Stimulated activated CD4-positive, alpha-beta T cell treated with anti-CD3 and anti-CD28 coated beads, Interleukin-15, amount 100 ng/mL, for 1 hour (primary cell): ENCODE measurements at places on chromosomes 1 and 21.

- DNase-seq, result no peak
These were observed 587.5 kb upstream of the ADGRL2 start for GRCh38 chr1:81213279-81213678.

DNA sequence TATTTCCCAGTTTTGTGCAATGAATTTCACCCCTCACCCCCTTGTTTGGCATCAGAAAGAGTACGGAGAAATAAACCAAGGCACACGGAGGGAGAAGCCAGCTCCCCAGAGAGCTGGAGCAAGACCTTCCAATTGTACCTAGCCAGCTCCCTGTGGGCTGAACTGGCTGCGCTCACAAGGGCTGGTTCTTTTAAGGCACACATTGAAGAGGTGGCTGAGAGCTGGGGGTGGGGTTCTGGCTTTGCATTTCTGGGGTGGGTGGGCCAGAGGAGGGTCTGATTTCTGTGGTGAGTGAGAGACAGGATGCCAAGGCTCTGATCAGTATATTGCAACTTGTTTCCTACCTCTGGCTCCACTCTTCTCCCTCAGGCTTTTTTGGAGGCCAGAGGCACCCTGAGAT lies 39.5 kb upstream of the NFASC start:
- DNase-seq, result no peak

- no peak for DNase-seq
These were observed 28.5 kb upstream of the HYI start for GRCh38 chr1:43482215-43482614.

- DNase-seq, result no peak
These were observed 72.6 kb upstream of the TRABD2B start for GRCh38 chr1:48069662-48070395.

- no peak for DNase-seq
These were observed 160.2 kb upstream of the IRF2BP2 start for GRCh38 chr1:234769986-234770795.

GRCh38 chr1:75010547-75010946 lies 123.6 kb upstream of the LHX8 start:
- DNase-seq, result no peak

DNA sequence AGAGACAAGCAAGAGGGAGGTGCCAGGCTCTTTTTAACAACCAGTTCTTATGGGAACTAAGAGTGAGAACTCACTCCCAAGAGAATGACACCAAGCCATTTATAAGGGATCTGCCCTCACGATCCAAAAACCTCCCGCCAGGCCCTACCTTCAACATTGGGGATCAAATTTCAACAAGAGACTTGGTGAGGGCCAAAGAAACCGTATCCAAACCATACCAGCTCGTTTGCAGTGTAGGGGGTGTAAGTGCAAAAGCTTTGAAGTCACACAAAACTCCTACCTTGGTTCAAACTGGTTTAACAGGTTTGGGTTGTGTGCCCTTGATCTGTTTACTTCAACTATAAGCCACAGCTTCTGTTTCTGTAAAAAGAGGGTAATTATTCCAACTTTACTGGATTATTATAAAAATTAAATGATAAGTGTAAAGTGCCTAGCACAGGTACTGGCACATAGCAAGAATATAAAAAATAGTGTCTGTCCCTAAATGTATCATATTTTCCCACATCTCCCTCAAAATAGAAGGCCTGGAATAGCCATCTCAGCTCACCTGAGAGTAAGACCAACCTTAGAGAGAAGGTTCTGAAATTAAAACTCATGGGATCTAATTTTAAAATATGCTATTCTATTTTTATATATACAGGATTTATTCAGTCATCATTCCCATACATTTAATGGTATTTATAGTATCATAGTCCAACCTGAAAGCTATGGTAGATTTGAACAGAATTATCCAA lies 7.0 kb upstream of the USP25 start:
- no peak for DNase-seq

GRCh38 chr1:155485945-155486344 lies 76.7 kb downstream of the ASH1L start:
- no peak for DNase-seq

DNA sequence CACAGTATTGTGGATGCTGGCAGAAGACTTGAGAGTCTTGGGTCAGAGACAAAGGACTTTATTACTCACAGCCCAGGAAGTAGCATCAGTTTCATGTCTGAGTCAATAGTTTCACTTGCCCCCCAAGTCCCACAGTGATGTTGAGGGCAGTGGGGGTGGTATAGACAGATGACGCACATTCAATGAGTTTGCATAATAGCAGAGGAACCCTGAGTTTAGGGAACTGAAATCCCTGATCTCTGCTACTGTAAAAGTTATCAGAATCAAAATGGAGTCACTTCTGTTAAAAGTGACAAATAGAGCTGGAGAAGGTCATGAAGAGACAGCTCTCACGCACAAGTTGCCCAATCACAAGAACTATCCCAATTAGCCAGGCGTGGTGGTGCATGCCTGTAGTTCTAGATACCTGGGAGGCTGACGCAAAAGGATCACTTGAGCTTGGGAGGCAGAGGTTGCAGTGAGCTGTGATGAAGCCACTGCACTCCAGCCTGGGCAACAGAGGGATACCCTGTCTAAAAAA lies 11.5 kb upstream of the HCRTR1 start:
- DNase-seq, result no peak

DNA sequence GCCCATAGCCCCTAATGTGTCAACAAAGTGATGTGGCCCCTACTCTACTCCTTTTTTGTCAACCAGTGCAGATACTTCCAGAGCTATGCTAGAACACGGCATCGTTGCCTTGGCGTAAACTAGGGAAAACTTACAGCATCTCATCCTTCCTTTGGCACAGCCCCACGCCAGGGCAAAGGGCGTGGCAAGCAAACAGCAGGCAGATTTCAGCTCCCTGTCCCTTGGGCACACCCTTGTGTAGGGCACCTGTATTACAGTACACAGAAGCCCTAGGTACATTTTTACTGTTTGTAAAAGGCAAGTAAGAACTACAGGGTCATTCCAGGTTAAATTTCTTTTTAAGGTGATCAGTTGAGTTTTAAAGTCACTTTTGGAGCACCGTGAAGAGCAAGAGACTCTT lies 29.3 kb downstream of the PRDX6 start:
- no peak for DNase-seq

- no peak for DNase-seq
These were observed 369.1 kb downstream of the SIPA1L2 start for GRCh38 chr1:232260861-232261260.

DNA sequence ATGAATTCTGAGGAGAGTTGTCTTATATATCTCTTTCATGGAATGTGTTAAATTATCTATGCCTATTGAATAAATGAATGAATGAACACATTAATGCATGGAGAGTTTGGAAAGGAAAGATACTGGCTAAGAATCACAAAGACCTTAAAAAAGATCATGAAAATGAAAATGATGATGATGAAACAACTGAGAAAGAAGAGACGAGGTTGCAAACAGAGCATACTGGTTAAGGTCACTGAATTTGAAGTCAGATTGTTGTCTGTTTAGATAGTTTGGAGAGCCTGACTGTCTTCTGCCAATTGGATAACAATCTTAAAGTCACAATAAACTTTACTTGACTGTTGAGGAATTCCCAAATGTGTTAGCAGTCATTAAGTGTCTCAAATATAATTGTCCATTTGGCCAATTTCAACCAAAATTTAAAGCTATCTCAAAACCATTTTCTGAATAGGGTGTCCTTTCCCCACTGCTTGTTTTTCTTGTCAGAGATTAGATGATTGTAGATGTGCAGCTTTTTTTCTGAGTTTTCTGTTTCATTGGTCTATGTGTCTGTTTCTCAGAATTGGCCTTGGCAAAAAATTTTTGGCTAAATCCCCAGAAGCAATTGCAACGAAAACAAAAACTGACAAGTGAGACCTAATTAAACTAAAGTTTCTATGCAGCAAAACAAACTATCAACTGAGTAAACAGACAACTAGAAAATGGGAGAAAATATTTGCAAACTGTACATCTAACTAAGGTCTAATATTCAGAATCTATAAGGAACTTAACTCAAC lies 132.2 kb downstream of the PTGER3 start:
- no peak for DNase-seq

GRCh38 chr1:53462769-53463501 lies 3.7 kb downstream of the DMRTB1 start:
- no peak for DNase-seq

DNA sequence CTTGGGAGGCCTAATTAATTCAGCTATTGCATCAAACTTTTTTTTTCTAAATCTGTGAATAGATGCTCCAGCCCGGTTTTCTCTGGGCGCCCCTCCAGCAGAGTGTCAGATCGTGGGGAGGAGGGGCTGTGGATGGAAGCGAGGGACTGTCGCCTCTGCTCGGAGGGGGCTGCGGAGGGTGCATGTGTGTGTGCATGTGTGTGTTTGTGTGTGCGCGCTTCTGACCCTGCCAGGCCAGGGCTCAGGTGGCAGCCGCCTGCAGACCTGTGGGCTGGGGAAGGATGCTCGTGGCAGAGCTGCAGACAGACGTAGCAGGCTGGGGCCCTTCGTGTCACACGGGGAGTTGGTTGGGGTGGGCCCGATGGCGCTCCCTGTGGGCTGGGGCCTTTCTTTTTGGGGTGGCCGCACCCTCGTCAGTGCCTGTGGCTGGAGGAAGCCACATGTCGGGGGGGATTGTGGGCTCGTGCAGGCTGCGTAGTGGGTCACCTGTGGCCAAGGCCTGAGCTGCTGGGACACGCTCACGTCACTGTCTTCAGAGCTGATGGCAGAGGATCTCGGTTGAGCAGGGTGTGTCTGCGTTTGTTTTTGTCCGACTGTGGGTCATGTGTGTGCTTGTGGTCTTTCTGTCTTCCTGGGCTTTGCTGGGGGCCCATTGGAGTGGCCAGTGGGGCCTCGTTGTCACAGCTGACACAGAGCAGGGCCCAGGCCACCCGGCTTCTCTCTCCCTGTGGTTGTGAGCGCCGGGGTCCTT lies 2.8 kb downstream of the SKI start:
- no peak for DNase-seq

GRCh38 chr1:92118826-92119225 lies 38.7 kb downstream of the BTBD8 start:
- no peak for DNase-seq

DNA sequence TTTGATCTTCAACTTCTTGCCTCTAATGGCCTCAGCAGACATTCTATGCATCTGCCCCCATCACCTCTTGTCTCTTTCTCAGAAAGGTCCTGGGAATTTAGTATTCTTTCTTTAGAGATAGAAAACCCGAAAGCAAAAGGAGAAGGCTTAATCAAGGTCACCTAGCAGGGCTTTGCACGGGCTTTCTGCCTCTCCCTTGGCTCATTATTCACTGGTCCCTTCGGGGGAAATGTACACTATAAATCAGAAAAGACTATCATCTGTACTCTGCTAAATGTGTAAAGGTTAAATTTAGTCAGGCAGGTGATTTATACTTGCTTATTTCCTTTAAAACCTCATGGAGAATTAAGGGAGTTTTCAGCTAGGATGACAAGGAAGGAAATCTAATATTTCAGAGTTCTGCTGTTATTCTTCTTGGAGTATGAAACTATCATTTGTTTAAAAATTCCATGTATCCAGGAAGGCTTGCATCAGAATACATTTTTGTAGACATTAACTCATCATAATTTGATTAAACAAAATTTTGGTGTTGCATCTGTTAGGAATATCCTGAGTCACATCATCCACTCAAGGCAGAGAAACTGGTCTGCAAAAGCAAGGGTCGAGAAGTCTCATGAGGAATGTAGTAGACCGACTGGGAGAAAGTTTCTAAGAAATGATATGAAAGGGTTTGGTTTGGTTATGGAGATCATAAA lies 124.6 kb downstream of the GABPA start:
- DNase-seq, result no peak

DNA sequence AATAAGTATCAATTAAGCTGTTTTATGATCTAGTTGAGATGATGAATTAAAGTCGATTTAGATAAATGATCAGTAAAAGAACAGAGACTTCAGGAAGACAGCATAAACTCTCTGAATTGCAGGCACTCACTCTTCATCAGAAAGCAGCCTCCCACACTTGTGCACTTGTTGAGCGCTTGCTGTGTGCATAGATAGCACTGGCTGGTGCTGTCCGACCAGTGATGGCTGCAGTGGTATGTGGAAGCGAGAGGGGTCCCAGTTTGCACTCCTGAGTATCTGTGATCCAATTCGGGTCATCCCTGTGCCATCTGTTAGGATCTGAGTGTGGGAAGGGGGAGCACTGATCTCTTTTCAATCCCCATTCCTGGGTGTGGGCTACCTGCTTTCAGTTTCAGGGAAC lies 137.8 kb downstream of the CAMTA1 start:
- no peak for DNase-seq

DNA sequence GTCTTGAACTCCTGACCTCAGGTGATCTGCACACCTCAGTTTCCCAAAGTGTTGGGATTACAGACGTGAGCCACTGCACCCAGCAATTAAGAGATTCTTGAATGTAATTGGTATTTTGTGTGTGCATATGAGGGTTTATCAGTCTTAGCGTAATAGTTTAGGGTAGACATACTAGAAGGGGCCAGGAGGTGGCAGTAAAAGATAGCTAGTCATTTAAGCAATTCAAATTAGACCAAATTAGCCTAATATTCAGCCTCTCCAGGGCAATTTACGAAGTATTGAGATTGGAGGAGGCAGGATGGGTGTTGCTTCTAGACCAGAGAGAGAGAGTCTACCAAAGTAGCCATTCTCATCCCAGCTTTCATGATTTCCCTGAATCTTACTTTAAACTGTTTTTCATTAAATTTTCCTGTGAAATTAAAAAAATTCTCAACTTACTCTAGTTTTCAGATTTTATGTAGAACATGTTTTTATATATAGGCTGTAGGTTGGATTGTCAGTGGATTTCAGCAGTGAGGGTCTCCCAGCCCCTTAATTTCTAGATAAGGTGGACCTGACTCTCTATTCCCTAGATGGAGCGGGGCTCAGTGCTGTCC lies 119.7 kb downstream of the HHAT start:
- no peak for DNase-seq

DNA sequence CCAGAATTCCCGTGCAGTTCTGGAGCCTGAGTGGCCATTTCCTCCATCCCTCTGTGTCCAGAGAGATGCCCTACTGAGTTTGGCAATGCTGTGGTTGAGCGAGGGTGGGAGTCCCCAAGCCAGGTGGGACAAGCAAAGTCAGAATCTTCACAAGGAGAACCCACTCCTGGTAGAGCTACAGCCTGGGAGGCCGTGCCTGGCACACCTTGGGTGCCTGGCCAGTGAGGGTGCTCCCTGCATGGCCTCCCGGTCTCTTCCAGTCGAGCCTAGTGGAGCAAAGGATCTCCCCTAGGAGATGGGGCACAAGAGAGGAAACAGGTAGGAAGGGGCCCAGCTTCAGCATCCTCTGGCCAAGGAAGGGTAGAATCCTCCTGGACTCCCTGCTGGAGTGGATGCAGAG lies 57.9 kb downstream of the H3-3A start:
- DNase-seq, result no peak

DNA sequence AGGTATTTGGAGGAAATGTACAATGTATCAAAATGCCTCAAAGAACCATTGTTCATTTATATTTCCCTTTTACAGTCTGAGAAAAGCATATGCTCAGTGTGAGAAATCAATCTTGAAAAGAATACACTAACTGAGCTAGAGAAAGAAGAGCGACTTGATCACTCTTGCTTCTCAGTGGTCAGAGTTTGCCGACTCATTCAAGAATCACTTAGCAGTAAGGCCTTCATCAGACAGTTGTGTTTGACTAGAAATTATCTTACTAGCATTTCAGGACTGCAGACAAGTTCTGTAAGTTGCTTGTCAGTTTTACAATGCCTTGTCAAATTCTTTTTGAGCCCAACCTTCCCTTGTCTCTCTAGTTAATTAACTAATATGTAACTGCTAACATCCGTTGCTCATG lies 12.9 kb downstream of the RGS18 start:
- DNase-seq, result no peak
